ENCODE measurements at places on chromosomes 3 and 15.

GRCh38 chr3:141789281-141789680 lies 26.1 kb downstream of the GRK7 start:
- DNase-seq: no peak

DNA sequence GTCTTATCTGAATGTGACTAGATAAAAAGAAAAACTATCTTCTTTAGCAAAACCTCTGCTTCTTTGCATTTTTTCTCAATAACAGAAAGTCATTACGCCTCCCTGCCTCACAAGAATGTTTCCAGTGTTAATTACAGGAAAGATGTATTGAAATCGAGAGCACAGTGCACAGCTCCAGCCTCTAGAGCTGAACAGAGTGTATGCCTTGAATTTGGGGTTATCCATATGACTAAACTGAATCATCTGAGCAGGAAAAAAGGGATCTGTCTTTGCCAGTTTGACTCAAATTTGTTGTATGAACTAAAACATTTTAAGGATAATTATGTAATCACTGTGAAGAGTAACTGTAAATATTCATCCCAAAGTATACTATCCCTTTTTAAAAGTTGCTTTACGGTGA lies 149.1 kb upstream of the CGNL1 start:
- DNase-seq: no peak

DNA sequence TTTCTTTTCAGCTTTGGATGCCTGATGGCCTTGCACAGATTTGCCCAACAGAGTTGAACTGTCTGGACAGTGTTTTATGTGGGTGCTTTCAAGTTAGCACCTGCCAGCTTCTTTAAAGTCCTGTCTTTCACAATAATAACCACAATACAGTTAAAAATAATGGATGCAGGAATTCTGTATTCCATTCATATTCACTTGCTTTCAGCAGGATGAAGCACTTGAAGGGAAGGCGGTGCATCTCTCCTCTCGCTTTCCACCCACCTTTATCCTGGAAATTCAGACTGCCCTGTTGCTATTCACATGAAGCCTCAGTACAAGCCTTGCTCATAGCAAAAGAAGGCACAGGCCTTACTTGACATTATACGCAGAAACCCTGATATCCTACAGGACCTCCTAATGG lies 26.5 kb upstream of the GYG1 start:
- no peak for DNase-seq

DNA sequence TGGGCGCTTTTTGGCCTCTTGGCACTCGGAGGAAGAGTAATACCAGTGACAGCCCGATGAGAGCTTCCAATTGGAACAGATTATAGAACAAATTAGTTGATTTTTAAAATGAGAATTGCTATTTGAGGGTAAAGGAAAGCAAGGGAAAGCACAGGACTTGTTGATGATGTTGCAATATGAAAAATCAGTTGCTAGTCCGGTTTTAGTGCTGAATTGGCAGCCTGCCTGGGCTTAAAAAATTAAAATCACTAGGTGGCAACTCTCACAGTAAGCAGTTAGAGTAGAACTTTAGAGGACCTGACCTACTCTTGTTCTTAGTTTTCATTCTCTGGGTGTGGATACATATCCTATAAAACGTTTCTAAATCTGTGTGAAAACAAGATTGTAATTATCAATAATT lies 2.1 kb upstream of the SCAANT1 start:
- DNase-seq: no peak

- DNase-seq: no peak
Observed at GRCh38 chr15:100863796-100864267, 15.8 kb upstream of the ALDH1A3 start.

DNA sequence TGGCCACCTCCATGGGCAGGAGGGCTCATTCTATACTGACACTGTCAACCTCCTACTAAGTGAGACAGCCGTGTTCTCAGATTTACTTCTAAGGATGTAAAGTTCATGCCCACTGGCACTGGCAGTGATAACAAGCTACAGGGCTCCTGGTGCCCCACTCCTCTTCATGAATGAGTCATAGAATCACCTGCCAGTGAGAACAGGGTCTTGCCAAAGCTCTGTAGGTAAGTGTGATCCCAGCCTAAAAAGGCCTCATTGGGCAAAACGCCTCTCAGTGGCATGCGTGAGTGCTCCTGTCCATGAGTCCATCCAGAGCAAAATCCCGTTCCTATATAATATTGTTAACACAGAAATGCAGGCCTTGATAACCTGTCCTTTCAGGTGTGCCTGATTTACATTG lies 17.4 kb downstream of the PXYLP1 start:
- DNase-seq: no peak

GRCh38 chr3:20760981-20761380 lies 575.0 kb upstream of the SGO1 start:
- no peak for DNase-seq

GRCh38 chr3:153042088-153042487 lies 119.9 kb upstream of the RAP2B start:
- no peak for DNase-seq

GRCh38 chr15:62847900-62848489 lies 194.6 kb upstream of the TPM1 start:
- no peak for DNase-seq

DNA sequence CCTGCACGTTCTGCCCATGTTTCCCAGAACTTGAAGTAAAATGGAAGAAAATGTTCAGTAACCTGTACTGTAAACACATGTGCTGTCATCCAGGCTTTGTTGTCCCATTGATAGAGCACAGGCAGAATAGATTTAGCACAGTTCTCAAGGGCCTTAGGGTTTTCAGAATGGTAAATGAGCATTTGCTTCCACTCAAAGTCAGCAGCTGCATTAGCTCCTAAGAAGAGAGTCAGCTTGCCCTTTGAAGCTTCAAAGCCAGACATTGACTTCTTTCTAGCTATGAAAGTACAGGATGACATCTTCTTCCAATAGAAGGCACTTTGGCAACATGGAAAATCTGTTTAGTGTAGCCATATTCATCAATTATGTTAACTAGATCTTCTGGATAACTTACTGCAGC lies 76.2 kb upstream of the TMEM108 start:
- DNase-seq: no peak

DNA sequence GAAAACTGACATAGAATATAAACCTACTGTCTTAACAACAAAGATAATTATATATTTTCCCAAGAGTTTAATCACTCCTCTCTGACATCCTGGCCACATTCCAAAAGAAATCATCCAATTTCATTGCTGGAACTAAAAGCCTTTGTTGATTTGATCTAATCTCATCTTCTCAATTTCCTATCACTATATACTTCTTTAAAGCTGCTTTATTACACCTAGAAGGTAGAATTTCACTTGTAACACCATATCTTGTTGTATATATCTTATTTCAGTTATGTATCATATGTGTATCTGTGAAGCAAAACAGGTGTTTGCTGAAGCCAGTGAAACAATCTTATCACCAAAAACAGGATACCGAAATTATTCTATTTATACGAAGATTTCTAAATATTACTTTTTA lies 740.2 kb downstream of the ROBO1 start:
- DNase-seq: no peak

DNA sequence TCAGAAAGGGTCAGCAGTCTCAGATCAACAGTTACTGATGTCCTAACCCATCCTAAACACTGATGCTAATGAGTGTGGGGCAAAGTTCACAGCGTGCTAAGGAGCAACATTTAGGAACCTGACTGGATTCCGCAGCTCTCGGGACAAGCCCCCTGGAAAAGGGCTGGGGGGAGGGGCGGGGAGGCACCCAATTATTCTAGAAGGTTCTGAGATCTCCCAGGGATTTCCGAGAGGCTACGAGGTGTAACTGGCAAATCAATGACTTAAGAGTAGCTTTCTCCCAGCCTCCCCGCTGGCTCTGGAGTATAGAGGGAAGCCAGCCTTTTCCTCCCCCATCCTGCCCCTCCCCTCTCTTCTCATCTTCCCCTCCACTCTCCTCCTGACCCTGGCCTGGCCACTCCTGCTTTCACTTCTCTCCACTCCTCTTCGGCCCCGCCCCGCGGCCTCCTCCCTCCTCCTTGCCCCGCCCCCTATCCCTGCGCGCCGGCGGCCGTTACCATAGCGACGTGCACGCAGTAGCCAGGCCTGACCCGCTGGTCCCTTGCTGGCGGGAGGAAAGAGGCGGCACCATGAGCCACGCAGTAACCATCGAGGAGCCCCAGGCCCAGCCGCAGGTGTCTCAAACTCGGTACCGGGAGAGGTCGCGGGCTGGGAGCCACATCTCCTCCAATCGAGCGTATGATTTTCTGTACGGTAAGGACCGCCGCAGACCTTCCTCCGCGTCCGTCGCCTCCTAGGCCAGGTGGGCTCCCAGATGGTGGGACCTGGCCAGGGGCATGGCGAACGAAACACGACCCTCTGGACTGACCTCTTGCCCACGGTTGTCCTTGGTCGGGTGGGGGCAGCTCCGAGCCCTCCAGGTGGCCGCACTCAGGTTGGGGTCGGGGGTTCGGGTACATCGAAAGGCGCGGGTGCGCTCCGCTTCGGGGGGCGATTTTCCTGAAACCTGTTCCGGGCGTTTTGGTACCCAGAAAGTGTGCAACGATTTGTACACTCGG lies at the start of gene CFAP91:
Gene CFAP91, plus strand, starts transcription at position 493 of the 998 bp plus-strand sequence. Its CDS starts 77 bp downstream, at position 570.
- peak; percentile 55 for DNase-seq

DNA sequence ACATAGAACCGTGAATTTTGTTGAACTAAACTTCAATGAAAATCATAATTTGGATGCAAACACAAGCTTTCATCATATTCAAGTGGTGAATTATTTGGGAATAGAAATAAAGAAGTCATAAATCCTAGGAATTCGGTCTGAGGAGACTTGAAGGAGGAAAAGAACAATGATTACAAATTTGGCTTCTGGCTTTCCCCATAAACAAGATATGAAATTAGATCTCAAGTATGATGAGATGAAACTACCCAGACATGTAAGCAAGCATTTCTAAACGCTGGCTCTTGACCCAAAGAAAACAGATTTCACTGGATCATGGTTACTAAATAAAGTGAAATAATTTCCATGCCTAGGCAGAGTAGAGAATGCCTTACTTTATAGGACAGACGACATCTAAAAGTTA lies 146.9 kb upstream of the LRTM1 start:
- no peak for DNase-seq

DNA sequence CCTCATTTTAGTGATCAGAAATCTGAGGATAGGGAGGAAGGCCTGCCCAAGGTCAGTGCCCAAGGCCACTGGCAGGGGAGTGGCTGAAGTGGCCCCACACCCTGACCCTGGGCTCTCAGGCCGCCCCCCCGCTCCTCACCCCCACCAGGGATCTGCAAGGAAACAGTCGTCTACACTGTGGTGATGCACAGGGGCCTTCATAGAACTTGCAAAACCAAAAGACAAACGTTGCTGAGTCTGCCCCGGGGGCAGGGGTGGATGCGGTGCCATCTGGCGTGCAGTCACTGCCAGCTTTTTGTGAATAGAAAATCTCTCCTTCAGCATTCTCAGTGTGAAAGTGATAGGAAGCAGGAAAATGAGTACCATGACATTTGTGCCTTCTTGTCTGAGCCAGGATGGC lies 41.3 kb downstream of the WHAMM start:
- DNase-seq: no peak

GRCh38 chr3:190024912-190025311 lies 95.8 kb downstream of the P3H2 start:
- no peak for DNase-seq

DNA sequence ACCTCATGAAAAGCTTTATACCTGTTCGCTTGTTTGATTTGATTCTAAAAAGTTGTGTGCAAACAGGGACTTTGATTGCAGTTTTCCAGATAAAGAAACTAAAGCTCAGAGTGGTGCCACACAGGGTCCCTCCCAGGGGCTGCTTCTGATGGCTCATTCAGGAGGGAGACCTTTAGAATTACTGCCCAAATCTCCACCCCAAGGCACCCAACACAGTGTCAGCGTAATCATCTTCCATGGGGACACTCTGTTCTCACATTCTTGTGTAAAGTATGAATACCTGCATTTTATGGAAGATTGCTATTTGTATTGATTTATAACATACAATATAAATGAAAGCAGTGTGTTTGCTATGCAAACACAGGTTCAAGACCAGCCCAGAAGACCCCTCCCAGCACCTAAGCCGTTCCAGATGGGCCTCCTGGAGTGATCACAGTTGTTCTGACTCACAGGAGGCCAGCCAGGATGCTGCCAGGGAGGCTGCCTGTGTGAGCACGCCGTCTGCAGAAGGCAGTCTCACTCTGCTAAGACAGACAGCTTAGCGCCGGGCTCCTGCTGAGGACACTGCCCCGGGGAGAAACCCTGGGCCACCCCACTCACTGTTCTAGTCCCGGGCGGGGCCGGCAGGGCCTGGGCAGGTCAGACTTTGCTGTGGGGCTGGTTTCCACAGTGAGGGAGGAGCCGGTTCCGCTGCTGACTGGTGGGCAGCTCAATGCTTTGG lies 185.6 kb downstream of the FAM43A start:
- DNase-seq: no peak

DNA sequence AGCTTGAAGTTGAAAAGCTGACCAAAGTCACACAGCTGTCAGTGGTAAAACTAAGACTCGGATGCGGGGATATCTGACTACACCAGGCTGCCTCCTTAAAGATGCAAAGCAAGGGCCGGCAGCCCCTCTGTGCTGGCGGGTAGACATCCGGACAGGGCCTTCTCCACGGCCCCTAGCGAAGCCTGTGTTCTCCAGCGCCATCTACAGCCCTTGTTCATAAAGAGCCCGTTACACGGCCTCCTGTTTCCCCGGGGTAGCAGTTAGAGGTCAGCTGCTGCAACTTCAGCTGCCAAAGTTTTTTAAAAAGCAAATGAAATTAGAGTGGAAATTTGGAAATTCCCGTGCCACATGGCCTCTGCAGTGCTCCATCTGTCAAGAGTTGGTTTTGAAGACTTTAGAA lies 383.0 kb downstream of the TBL1XR1 start:
- DNase-seq: no peak

DNA sequence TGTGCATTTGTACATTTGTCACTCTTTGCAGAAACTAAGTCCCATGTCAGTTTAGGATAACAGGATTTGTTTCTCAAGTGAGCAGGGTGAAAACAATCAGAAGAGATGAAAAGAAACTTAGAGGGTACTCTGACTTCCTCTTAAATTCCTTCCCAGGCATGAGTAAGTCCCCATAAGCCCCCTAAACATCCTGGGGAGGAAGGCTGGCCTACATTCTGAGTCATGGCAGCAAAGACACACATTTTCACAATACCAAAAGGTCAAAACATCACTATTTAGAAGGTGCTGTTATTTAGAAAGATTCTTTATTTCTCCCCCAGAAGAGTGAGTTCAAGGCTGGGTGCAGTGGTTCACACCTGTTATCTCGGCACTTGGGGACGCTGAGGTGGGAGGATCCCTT lies 7.6 kb upstream of the FOXP1 start:
- DNase-seq: no peak

DNA sequence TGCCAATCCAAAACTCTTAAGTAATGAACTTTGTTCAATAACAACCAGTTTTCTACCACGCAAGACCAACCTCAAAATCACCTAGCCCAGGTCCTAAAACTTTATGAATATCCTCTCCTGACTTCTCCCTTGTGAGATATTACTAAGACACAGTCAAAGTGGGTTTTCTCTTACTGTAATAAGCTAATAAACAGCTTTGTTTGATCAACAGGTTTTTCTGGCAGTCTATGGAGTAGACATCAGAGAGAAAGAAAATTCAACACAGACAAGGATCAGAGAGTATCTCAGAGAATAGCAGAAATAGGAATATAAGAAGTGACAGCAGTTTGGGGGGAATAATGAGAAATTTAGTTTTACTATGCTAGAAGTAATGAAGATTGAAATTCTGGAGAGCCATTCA lies 79.6 kb downstream of the NR2E3 start:
- DNase-seq: no peak

- DNase-seq: no peak
Observed at GRCh38 chr3:112572701-112573100, 10.9 kb downstream of the SLC35A5 start.

All from activated T-helper 1 cell treated with anti-CD3 and anti-CD28 coated beads, Interleukin-2, amount 50 U/mL, for 16 hours (primary cell).